Left lung (tissue), 14 donors: ENCODE measurements at places on chromosomes 4 and X. TPM values are rescaled to one million over a fixed set of nuclear protein-coding genes. Genes with fewer than 3 reads are reported as not detected.

- no peaks in the 10 kb centered on the region for H3K36me3 ChIP-seq
- peaks cover 22% of the 10 kb centered on the region for H3K27me3 ChIP-seq
- no peaks in the 10 kb centered on the region for H3K4me1 ChIP-seq
- peak within 1 kb of the TSS; percentile 61 for H3K27ac ChIP-seq
- H3K4me3 ChIP-seq: peak within 1 kb of the TSS; percentile 28
Observed at GRCh38 chrX:107775734-107776511, at the start of gene TSC22D3. TSC22D3 (minus strand) TSS chrX:107775787; CDS start chrX:107775419, 368 bp downstream.

GRCh38 chrX:115017455-115017854 is at the start of gene IL13RA2:
IL13RA2 (minus strand) TSS chrX:115017616; CDS start chrX:115017269, 347 bp downstream.
- no peak for DNase-seq
- H3K36me3 ChIP-seq: no peaks in the 10 kb centered on the region
- no peak within 1 kb of the TSS for H3K4me3 ChIP-seq
- no peak within 1 kb of the TSS for H3K27ac ChIP-seq

REPS2 gene
- 19.5 TPM for total RNA-seq

DNA sequence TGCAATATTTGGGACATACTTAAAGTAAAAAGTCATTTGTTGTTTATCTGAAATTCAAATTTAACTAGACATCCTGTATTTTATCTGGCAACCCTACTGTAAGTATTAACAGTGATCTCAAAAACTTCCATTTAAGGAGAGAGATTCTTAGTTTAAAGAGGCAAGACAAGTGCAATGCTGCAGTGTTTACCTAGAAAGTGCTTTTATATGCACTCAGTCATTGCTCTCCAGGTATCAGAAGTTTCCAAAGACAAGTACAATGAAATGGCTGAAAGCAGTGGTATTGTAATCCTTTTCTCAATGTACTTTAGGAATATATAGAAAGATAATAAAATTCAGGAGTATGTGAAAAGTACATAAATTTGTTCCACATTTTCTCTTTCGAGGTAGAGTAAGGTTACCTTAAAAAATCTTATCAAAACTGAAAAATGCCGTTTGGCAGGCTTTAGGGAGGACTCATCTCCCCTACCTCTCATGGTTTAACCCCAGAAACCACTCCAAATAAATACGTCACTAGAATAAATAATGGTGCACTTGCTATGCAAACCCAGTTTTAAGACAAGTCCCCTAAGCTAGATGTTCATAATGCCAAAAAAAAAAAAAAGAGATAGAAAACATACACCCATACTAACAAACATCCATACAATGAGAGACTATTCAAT is 45.7 kb downstream of the ELF2 start:
- H3K27me3 ChIP-seq: no peaks in the 10 kb centered on the region
- H3K36me3 ChIP-seq: no peaks in the 10 kb centered on the region
- no peak overlapping the region for H3K4me3 ChIP-seq
- DNase-seq: no peak
- peak overlapping the region; percentile 36 for H3K27ac ChIP-seq
- no peaks in the 10 kb centered on the region for H3K4me1 ChIP-seq

DNA sequence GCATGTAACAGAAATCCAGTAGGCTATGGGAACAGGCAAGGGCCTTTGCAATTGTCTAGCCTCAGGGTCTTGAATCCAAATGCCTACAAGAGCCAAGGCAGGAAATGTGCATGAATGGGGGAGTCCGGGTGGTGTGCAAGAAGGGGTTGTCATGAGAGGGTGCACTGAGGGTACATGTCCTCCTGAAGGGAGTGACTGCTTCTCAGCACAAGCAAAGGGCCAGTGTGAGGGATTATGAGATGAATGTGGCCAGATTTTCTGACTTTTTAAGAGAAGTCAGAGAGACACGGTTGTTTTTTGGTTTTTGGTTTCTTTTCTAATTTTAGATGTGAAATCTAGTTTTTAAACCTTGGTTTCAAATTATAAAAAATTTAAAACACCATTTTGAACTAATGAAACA is 76.5 kb upstream of the LSM6 start:
- no peaks in the 10 kb centered on the region for H3K27me3 ChIP-seq
- H3K36me3 ChIP-seq: no peaks in the 10 kb centered on the region
- no peak for DNase-seq
- H3K4me1 ChIP-seq: no peaks in the 10 kb centered on the region

- no peak for DNase-seq
- no peak overlapping the region for H3K4me3 ChIP-seq
- no peaks in the 10 kb centered on the region for H3K4me1 ChIP-seq
- no peaks in the 10 kb centered on the region for H3K36me3 ChIP-seq
Observed at GRCh38 chr4:44425614-44426208, 22.9 kb downstream of the KCTD8 start.

DNA sequence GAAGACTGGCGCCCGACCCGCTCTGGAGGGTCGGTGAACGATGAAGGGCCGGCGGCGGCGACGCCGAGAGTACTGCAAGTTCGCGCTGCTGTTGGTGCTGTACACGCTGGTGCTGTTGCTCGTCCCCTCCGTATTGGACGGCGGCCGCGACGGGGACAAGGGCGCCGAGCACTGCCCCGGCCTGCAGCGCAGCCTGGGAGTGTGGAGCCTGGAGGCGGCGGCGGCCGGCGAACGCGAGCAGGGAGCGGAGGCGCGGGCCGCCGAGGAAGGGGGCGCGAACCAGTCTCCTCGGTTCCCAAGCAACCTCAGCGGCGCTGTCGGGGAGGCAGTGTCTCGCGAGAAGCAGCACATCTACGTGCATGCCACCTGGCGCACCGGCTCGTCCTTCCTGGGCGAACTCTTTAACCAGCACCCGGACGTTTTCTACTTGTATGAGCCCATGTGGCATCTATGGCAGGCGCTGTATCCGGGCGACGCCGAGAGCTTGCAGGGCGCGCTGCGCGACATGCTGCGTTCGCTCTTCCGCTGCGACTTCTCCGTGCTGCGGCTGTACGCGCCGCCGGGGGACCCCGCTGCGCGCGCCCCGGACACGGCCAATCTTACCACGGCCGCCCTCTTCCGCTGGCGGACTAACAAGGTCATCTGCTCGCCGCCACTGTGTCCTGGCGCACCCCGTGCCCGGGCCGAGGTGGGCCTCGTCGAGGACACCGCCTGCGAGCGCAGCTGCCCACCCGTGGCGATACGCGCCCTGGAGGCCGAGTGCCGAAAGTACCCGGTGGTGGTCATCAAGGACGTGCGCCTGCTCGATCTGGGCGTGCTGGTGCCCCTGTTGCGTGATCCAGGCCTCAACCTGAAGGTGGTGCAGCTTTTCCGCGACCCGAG is 568 bp downstream of the CHST7 start:
- H3K4me1 ChIP-seq: no peaks in the 10 kb centered on the region
- peak overlapping the region; percentile 21 for H3K4me3 ChIP-seq

DCX gene
- total RNA-seq: not detected

DNA sequence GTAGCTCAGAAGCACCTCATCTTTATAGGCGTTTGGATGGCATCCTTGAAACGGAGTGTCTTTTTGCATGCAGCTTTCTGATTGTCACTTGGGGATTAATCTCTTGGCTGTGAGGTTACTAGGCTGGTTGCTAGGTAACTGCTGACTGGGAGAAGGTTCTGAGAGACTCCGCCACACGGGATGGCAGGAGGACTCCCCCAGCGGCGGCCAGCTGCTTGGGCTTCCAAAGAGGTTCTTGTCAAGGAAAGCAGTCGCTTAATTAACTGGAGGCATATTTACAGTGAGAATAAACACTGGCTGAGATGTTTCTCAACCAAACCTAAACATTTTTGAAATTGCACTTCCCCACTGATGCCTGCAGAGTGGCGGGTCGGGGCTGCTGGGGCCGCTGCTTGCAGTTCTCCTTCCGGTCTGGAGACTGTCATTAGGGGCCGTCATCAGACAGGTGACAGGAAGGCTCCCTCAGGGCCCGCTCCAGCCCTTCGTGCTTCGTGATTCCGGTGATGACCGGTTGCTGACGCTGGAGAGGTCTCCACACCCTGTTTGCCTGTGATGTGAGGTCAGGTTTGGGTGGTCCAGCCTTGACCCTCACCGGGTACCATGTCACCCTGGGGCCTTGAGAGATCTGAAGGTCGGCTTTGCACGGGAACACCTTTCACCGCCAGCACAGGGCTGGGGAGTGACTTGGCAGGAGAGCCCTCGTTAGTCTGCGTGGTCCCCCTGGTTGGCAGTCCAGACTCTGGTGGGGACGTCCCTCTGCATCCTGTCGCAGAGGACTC is 9.1 kb downstream of the NSG1 start:
- H3K4me3 ChIP-seq: no peak overlapping the region
- no peak overlapping the region for H3K27ac ChIP-seq
- peaks cover 71% of the 10 kb centered on the region for H3K27me3 ChIP-seq
- DNase-seq: peak; percentile 39
- H3K4me1 ChIP-seq: no peaks in the 10 kb centered on the region

GRCh38 chr4:25489253-25489797 is 112.3 kb downstream of the ANAPC4 start:
- H3K4me3 ChIP-seq: no peak overlapping the region
- H3K27ac ChIP-seq: no peak overlapping the region
- no peak for DNase-seq
- no peaks in the 10 kb centered on the region for H3K36me3 ChIP-seq

- H3K27me3 ChIP-seq: no peaks in the 10 kb centered on the region
- H3K4me3 ChIP-seq: no peak overlapping the region
- no peak for DNase-seq
- no peaks in the 10 kb centered on the region for H3K4me1 ChIP-seq
- H3K36me3 ChIP-seq: no peaks in the 10 kb centered on the region
Observed at GRCh38 chr4:112311516-112311915, 14.3 kb downstream of the ALPK1 start.

DNA sequence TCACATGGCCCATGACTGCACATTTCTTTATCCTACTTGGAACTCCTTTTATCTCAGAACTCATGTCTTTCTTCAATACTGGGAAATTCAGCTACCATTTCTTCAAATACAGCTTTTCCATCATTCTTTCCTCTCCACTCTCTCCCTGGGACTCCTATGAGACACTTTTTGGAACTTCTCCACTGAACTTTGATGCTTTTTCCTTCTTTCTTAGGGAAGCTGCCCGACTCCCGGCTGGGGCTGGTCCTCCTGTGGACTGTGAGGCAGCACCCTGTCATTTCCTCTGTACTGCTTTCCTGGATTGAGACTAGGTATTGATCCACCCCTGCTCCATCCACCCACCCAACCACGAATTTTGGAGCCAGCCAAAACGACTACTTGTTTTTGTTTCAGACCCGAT is 40.0 kb downstream of the ZFYVE28 start:
- no peak for DNase-seq
- no peaks in the 10 kb centered on the region for H3K4me1 ChIP-seq
- H3K4me3 ChIP-seq: no peak overlapping the region
- H3K36me3 ChIP-seq: no peaks in the 10 kb centered on the region
- H3K27ac ChIP-seq: no peak overlapping the region

DNA sequence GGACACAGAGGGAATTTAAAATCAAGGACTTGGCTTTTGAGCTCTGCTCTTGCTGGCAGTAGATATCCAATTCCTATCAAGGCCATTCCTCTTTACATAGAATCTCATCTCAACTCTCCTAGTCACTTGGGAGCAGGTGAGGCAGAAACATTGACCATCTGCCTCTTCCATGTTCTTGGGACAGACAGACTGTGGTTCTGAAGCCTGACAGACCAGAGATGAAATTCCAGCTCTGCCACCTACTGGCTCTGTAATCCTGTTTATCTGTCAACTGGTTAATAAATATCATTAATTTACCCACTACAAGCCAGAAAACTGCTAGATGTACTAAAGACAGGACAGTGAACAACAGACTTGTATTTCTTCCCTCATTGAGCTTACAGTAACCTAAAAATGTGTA is 300.8 kb downstream of the ADGRL3 start:
- no peak overlapping the region for H3K4me3 ChIP-seq
- no peaks in the 10 kb centered on the region for H3K36me3 ChIP-seq
- H3K4me1 ChIP-seq: no peaks in the 10 kb centered on the region
- H3K27me3 ChIP-seq: no peaks in the 10 kb centered on the region
- DNase-seq: no peak
- H3K27ac ChIP-seq: no peak overlapping the region

MEPE gene
- total RNA-seq: not detected

DNA sequence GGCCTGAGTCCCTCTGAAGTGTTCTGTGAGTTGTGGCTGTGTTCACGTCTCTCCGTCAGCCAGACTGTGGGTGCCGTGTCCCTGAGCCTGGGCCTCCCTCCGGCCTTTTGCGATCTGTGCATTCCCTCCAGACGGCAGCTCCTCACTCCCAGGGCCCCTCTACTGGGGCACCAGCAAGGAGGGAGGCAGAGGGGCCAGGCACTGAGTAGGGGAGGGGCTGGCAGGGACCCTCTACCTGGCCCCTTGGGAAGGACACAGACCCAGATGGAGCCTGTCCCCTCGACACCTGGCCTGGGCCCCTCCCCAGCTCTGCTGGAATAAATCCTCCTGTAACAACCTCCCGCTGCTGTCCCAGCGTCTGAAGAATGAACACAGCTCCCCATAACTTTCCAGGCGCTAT is 110.0 kb upstream of the NKX1-1 start:
- no peak overlapping the region for H3K27ac ChIP-seq
- DNase-seq: no peak
- H3K4me1 ChIP-seq: no peaks in the 10 kb centered on the region
- H3K27me3 ChIP-seq: peaks cover 16% of the 10 kb centered on the region

DNA sequence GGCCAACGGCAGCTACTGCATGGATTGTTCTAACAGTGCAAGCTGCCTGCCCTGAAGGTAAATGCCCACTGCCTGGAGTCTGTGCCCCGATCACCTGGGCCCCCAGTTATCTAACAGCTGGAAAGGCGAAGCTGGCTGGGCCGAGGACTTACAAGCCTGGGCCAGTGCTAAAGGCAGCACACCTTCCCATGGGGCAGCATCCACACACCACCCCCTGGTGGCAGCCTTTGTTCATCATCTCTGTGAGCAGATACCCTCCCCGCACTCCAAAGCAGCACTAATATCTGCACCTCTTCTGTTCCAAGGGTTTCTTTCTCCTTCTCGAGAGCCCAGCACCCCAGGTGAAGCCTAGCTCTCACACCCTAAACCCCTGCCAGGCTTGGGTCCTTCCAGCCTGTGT is 7.6 kb downstream of the SLC2A9 start:
- no peak for DNase-seq
- no peak overlapping the region for H3K27ac ChIP-seq
- no peaks in the 10 kb centered on the region for H3K36me3 ChIP-seq
- H3K27me3 ChIP-seq: no peaks in the 10 kb centered on the region

GRCh38 chrX:100643956-100644860 is at the start of gene SRPX2:
SRPX2 (plus strand) TSS chrX:100644199; CDS start chrX:100646323, 2,124 bp downstream.
- H3K4me3 ChIP-seq: peak within 1 kb of the TSS; percentile 17
- no peak for DNase-seq
- no peaks in the 10 kb centered on the region for H3K36me3 ChIP-seq
- peak within 1 kb of the TSS; percentile 61 for H3K27ac ChIP-seq
- H3K4me1 ChIP-seq: no peaks in the 10 kb centered on the region
- H3K27me3 ChIP-seq: no peaks in the 10 kb centered on the region

DNA sequence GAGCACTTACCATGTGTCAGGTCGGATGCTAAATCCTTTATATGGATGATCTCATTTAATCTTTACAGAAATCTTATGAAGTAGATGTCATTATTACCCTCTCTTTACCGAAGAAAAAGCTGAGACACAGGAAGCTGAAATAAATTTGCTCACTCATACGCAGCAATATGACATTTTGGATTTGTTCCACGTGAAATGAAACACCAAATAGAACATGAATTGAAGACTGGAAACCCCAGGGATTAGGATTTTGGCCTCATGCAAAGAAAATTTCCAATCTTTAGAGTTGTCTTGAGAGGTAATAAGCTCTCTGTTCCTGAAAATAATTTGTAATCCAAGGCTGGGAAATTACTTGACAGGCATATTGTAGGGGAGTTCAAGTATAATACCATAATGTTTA is 354.4 kb upstream of the CLNK start:
- H3K4me1 ChIP-seq: no peaks in the 10 kb centered on the region
- H3K27ac ChIP-seq: no peak overlapping the region
- H3K36me3 ChIP-seq: no peaks in the 10 kb centered on the region
- no peak overlapping the region for H3K4me3 ChIP-seq
- no peaks in the 10 kb centered on the region for H3K27me3 ChIP-seq

DUSP9 gene
- total RNA-seq: not detected
